MM.1S (cell line): ENCODE measurements at places on chromosomes 11 and 22.

DNA sequence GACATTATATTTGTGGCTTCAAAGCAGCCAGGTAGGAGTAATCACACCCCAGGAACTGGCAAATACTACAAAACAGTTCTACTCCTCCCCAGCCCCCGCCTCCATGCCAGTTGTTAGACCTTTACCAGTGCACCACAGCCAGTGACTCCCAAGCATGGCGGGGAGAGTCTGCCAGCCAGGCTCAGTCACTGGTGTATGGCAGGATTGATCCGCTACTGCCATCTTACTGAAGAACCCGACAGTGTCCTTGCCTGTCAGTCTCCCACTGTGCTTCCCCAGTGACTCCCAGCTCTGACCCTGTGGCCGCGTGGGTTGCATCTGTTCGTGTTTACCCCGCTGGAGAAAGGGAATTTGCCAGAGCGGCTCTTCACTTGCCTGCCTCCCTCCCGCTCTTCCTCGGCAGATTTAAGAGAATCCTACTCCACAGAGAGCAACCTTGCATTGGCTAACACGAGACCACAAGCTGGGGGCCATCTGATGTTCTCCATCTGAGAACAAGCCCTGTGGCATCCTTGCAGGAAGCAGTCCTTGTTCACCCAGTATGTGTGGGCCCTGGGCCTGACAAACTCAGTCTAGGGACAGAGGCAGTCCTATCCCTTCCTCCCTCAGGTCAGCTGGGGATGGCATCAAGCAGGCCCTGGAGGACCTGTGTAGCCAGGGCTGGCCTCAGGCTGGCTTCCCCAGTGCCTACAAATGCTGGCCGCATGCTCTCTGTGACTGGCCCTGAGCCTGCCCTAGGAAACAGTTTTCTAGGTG is 33.1 kb downstream of the GNAZ start:
- DNase-seq: no peak

- DNase-seq: no peak
Measured at GRCh38 chr11:93735627-93736026, 5.7 kb downstream of the TAF1D start.

GRCh38 chr11:86861810-86862209 is 61.5 kb downstream of the PRSS23 start:
- no peak for DNase-seq

DNA sequence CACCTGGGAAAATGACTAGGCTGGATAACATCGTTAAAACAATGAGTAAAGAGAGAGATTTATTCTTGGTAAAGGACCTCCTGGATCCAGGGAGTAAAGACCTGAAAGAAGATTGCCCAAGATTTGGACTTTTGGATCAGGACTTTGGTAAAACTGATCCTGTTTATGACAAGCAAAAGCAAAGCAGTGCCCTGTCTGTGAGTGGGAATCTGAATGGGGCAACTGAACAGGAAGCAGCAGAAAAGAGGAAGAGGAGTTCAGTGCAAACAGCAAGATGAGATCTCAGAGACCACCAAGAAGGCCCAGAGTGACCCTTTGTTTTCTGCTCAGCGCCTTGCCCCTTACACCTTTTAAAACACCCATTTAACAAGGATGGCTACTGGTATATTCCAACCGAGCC is 122.0 kb downstream of the VPREB1 start:
- DNase-seq: no peak

- DNase-seq: no peak
Measured at GRCh38 chr11:334264-334994, 13.8 kb upstream of the IFITM3 start.

- DNase-seq: no peak
Measured at GRCh38 chr11:120978701-120979100, 45.2 kb upstream of the TBCEL start.

DNA sequence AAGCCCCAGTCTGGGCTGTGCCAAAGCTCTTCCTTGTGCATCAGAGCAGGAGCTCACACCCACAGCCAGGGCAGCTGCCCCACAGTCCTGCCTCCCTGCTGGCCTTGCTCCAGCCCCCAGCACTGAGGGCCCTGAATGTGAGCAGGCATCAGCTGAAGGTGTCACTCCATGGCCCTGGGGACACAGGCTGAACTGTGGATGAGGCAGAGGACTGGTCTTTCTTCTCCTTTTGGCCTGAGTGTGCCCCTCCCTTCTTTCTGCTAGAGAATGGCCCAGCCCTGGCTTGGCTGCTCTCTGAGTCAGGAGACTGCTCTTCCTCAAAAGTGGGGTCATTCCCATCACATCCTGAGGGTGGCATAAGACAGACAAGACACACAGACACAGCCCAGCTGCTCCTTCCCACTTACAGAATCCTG is 16.2 kb downstream of the OTOG start:
- DNase-seq: no peak

DNA sequence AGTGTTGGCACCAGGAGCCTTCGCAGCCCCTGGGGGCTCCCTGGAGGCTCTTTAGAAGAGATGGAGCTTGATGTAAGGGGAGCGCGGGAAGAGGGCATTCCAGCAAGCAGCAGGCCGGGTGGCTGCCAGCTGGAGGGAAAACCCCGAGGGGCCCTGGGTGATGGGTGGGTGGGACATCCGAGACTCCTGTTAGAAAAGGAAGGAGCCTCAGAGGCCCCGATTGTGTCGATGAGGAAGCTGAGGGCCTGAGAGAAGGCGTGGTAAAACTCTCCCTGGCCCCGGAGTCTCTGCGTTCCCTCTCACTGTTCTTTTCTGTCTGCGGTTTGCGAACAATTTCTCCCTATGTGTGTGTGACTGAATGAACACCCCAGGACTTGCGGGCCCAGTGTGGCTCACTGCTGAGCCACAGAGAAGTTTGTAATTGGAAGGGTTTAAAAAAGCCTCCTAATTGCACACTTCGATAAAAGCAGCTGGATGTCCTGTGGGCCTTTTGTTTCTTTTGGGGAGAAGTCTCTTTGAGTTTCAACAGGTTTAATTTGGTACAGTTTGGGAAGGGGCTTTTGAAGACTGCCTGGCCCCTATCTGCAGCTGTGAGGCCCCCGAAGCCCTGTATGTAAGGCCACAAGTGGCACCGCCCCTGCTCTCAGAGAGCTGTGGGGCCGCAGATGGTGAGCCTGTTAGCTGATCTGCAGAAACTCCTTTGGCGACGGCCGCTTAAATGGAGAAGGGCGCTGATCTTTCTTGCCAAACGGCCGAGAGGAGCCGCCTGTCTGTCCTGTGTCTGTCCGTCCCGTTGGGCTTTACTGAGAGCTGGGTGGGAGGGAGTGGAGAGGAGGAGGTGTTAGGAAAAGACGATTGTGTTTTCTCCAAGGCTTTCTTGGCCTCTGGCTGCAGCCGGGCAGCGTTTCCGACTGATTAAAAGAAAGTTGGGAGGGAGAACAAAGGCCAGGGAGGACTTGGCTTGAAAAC is 2.0 kb downstream of the FBLN1 start:
- no peak for DNase-seq

- no peak for DNase-seq
Measured at GRCh38 chr11:64687643-64688533, 35.1 kb downstream of the NRXN2 start.

DNA sequence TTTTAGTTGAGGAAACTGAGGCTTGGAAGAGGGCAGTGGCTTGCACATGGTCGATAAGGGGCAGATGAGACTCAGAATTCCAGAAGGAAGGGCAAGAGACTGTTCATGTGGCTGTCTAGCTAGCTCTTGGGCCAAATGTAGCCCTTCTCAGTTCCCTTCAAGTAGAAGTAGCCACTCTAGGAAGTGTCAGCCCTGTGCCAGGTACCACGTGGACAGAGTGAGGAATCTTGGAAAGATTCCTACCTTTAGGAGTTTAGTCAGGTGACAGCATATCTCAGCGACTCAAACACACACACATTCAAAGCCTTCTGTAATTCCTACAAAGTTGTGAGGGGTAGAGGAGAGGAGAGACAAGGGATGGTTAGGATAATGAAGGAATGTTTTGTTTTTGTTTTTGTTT is 18.3 kb downstream of the PIK3IP1 start:
- DNase-seq: no peak

DNA sequence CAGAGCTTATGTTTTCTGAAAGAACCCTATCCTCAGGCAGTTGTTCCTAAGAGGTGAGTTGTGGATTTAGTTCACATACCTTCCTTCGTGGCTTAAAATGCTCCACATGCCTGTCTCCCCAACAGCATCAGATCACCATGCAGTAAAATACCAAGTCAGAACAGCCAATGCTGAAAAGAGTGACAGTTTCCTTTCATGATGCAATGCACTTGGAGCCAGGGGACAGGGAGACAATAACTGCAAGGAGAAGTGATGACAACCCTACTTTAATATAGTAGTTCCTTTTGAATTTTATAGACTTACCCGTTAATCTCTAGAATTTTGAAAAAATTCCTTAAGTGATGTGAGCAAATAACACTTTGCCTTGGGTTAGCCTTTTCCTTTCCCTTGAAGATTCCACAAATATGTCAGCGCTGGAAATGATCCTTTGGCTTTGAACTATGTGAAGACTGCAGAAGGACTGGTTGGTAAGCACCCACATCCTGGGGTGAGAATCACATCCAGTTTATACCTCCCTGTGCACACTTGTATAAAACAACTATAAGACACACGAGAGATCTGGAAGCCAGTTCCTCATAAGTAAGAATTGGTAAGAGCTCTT is 71.2 kb downstream of the PIWIL4 start:
- DNase-seq: no peak
